ENCODE measurements at places on chromosomes 1 and 21.

DNA sequence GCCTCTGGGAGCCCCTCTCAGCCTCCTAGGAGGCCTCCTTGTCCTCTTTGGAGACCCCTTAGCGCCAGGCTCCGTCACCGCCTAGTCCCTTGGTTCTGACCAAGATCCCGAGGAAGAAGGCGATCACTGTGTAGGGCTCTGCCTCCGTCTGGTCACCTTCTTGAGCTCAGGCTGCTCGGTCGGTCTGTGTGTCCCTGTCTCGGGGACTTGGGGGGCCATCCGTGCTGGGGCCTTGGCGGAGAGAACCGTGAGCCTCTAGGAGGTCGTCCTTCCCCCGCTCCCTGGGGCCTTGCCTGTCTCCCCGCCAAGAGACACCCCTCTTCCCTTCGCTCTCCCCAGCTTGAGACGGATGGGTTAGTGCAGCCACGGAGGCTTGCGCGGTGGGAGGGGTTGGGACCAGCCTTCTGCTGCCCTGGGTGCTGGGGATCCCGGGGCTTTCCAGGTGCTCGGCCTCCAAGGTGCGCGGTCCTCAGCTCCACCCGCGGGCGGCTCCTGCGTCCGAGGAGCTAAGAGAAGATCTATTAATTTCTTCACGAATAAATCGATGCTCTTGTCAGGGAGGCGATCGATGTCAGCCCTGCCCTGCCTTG lies 701 bp upstream of the INSRR start:
- H3K36me3 ChIP-seq, result no peaks in the 10 kb centered on the region
- peak overlapping the region; percentile 74 for H3K4me3 ChIP-seq
- H3K27ac ChIP-seq, result no peak overlapping the region
- peaks cover 50% of the 10 kb centered on the region for H3K4me1 ChIP-seq
- peaks cover 76% of the 10 kb centered on the region for H3K27me3 ChIP-seq
- peak; percentile 27 for DNase-seq

GRCh38 chr1:118136187-118136941 lies 48.7 kb downstream of the SPAG17 start:
- H3K36me3 ChIP-seq, result no peaks in the 10 kb centered on the region
- H3K4me1 ChIP-seq, result peaks cover 3% of the 10 kb centered on the region
- H3K27me3 ChIP-seq, result peaks cover 12% of the 10 kb centered on the region
- DNase-seq, result peak; percentile 22
- H3K27ac ChIP-seq, result no peak overlapping the region

- no peak for DNase-seq
- H3K36me3 ChIP-seq, result no peaks in the 10 kb centered on the region
- no peak overlapping the region for H3K27ac ChIP-seq
- no peaks in the 10 kb centered on the region for H3K4me1 ChIP-seq
- H3K27me3 ChIP-seq, result peaks cover 2% of the 10 kb centered on the region
These were observed 215.4 kb downstream of the PBX1 start for GRCh38 chr1:164774413-164774812.

DNA sequence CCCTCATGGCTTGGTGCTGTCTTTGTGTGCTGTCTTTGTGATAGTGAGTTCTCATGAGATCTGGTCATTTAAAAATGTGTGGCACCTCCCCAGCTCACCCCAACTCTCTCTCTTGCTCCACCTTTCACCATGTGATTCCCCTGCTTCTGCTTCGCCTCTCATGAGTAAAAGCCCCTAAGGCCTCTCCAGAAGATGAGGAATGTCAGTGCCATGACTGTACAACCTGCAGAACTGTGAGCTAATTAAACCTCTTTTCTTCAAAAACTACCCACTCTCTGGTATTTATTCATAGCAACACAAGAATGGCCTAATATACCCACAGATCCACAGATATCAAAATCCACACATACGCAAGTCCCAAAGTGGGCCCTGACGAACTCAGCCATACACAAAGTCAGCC lies 88.9 kb upstream of the PPP2R5A start:
- H3K4me3 ChIP-seq, result no peak overlapping the region
- no peak for DNase-seq
- peaks cover 9% of the 10 kb centered on the region for H3K36me3 ChIP-seq
- no peaks in the 10 kb centered on the region for H3K27me3 ChIP-seq

GRCh38 chr1:1941868-1942752 lies 23.0 kb upstream of the TMEM52 start:
- H3K4me1 ChIP-seq, result peaks cover 1% of the 10 kb centered on the region
- no peak for DNase-seq
- no peaks in the 10 kb centered on the region for H3K36me3 ChIP-seq
- no peak overlapping the region for H3K27ac ChIP-seq

Measured in activated CD4-positive, alpha-beta memory T cell treated with anti-CD3 and anti-CD28 coated beads, Interleukin-2, amount 10 ng/mL, durations not matched to agents 7 days and 5 days (primary cell).